GM13977 (cell line): ENCODE measurements at places on chromosomes 7 and 10.
A peak's percentile ranks its signal among the peaks of the same experiment; 100 is the strongest.

DNA sequence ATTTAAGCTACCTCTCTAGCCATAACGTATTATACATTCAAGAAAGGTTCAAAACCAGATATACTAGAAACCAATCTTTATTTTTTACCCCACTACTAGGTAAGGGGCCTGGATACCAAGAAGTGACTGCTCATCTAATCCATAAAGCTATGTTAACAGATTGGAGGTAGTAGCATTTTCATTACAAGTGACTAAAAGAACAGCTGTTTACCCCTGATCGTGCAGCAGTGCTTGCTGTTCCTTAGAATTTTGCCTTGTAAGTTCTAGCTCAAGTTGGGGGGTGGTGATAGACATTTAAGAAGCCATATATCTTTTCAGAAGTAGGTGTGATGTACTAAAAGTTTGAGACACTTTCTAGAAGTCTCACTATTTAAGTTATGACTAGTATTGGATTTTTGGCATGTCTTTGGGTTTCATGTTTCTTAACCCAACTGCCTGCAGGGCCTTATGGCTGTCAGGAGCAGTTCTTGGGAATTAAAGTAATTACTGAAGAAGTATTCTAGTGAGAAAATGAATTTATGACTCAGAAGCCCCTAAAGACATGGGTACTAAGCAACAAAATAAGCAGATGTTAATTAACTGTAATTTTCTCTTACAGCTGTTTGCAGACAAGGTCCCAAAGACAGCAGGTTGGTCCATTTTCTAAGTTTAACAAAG lies 2.3 kb downstream of the PPIA start:
- DNase-seq = no peak

GRCh38 chr10:69635428-69636272 lies 5.6 kb downstream of the FAM241B start:
- no peak for DNase-seq

- DNase-seq = no peak
Measured at GRCh38 chr10:68318331-68319059, 13.4 kb upstream of the HNRNPH3 start.

- no peak for DNase-seq
Measured at GRCh38 chr7:155093596-155093995, 23.5 kb downstream of the HTR5A start.

- DNase-seq = no peak
Measured at GRCh38 chr10:125056161-125057132, 103.9 kb downstream of the CTBP2 start.

DNA sequence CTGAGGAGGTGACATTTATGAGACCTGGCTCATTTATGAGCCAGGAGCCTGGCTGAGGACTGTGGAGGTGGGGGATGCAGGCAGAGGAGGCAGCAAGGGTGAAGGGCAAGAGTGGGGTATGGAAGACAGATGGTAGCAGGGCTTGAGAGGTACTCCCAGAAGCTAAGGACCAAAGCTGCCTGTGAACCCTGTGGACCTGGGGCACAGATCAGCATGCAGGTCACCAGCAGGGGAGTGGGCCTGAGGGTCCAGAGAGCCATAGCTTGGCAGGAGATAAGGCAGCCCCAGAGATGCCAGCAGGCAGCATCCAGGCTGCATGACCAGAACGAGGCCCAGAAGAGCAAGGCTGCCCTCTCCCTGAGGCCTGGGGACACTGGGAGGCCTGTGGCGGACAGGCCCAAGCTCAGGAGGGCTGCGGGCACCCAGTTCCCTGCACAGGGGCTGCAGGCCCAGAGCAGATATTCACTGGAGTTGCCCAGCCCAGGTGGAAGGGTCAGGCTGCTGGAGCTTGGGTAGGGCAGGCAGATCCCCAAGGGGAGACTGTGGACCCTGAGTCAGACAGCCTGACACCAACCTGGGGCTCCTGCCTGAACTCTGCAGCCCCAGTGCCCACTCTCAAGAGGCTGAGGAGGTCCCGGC lies 3.4 kb downstream of the GPR15LG start:
- DNase-seq = peak; percentile 12

DNA sequence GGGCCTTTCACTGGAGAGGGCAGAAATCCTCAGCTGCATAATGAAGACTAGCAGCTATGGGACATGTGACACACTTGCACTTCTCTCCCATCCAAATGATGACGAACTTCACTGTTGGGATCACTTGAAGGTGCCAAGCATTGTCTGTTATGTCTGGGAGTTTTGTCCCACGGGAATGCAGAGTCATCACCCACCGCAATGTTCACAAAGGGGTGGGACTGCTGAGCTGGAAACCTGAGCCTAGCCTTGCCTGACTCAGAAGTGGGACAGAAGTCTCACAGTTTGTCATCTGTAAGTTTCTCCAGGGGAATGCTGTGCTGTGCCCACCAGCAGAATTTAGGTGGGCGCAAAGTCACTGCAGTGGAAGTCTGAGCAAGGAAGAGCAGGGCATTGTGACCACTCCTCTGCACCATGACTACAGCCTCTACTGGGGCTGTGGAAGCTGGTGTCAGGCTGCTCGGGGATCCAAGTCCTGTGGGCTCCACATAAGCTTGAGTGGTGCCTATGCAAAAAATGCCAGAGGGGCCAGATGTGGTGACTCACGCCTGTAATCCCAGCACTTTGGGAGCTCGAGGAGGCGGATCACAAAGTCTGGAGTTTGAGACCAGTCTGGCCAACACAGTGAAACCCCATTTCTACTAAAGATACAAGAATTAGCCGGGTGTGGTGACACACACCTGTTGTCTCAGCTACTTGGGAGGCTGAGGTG lies 472.0 kb upstream of the CNTNAP2 start:
- DNase-seq = no peak

DNA sequence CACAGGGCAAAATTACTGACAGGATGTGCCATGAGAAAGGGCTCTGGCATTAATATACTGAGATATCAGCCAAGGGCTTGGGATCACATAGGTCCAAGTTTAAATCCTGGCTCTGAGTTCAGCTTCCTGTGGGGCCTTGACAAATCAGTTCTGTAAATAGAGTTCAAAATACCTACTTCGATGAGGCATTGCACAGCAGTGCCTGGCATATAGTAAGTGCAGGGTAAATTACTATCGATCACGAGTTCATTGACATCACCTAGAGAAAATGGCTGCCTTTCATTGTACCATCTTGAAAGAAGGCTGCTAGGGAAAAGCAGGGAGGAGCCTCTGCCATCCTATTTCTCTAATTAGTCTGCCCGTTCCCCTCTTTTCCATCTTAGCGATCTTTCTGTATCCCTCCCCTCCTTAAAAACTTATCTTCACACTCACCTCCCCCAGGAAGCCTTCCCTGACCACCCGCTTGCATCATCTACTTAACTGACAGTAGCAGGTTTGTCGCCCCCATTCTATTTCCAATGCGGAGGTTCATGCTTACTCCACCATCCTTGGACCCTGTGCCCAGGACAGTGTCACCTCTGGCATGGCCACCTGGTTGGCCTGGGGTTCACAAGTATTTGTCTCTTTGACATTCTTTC lies 124.5 kb downstream of the C10orf105 start:
- DNase-seq = no peak

DNA sequence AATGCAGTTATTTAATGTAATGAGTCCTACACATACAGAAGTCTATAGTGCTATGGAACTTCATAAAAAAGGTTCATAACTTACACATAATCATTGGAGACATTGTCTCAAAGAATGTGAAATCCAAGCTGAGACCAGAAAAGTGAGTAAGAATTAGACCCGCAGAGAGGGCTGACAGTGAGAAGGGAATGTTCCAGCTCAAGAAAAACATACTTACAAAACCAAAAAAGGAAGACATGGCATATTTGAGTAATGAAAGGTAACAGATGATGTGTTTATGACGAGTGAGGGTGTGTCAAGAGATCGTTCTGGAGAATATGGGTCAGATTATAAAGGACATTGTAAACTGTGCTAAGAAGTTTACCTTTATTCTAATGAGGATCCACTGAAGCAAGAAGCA lies 566.5 kb downstream of the ATRNL1 start:
- no peak for DNase-seq

DNA sequence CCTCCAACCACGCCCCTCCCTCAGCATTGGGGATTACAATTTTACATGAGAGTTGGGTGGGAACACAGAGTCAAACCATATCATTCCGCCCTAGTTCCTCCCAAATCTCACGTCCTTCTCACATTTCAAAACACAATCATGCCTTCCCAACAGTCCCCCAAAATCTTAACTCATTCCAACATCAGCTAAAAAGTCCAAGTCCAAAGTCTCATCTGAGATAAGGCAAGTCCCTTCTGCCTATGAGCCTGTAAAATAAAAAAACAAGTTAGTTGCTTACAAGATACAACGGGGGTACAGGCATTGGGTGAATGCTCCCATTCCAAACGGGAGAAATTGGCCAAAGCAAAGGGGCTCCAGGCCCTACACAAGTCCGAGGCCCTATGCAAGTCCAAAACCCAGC lies 77.7 kb upstream of the CAPZA2 start:
- DNase-seq = no peak

GRCh38 chr10:70074971-70075370 lies 22.3 kb downstream of the MACROH2A2 start:
- DNase-seq = no peak

- DNase-seq = no peak
Measured at GRCh38 chr10:88525371-88526069, 57.6 kb downstream of the RNLS start.
